ENCODE measurements at places on chromosomes 2 and 18. TPM values are rescaled to one million over a fixed set of nuclear protein-coding genes. Genes with fewer than 3 reads are reported as not detected.

The TUBB8B gene
- not detected for total RNA-seq

DNA sequence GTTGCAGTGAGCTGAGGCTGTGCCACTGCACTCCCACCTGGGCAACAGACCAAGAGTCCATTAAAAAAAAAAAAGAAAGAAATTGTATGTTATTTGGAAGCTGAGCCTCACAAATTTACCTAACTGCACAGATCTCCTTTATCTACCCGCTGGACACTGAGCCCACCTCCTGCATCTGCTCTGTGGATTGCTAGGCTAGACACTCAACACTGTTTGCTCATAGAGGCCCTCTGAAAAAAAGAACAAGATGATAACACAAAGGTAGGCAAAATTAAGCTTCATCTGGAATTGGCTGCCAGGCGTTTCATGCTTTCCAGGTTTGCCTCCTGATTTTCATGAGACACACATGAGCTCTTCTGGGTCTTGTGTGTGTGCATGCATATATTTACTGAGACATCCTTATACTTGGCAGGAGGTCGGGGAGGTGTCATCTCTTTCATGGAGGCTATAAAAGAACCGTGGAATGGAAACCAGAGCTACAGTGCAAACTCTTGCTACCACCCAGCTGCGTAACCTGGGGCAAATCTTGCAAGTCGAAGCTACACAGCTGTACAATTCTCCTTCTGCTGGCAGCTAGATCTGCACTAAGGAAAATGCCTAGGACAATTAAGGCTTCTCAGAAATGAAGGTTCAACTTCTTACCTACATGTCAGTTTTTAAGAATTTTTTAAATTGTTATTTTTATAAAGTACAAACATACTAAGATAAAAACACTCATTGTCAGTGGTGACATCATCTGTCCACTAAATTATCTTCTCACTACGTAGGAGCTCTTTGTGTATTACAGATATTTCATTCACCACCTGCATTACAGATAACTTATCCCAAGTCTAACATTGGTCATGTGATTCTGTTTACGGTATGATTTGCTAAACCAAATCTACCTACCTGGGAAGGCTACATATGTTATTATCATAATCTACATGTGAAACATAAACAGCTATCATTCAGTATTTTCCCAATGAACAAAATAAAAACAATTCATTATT lies 63.1 kb downstream of the CABYR start:
- no peaks in the 10 kb centered on the region for H3K4me1 ChIP-seq
- no peak overlapping the region for H3K4me3 ChIP-seq
- no peak for DNase-seq
- H3K36me3 ChIP-seq: no peaks in the 10 kb centered on the region
- H3K27ac ChIP-seq: no peak overlapping the region

GRCh38 chr2:68057658-68058396 lies 5.0 kb downstream of the C1D start:
- no peak for DNase-seq
- peaks cover 2% of the 10 kb centered on the region for H3K4me1 ChIP-seq
- H3K27ac ChIP-seq: no peak overlapping the region
- no peak overlapping the region for H3K4me3 ChIP-seq

GRCh38 chr2:3779496-3780049 lies 76.2 kb downstream of the DCDC2C start:
- H3K4me1 ChIP-seq: no peaks in the 10 kb centered on the region
- H3K27ac ChIP-seq: no peak overlapping the region
- H3K4me3 ChIP-seq: no peak overlapping the region
- no peaks in the 10 kb centered on the region for H3K36me3 ChIP-seq
- DNase-seq: no peak

The CAD gene
- total RNA-seq: 63.4 TPM

- no peak overlapping the region for H3K27ac ChIP-seq
- peaks cover 5% of the 10 kb centered on the region for H3K4me1 ChIP-seq
- no peak overlapping the region for H3K4me3 ChIP-seq
- DNase-seq: no peak
- no peaks in the 10 kb centered on the region for H3K27me3 ChIP-seq
Measured at GRCh38 chr2:212147921-212148513, 390.6 kb downstream of the ERBB4 start.

The PAX8 gene
- 0.11 TPM for total RNA-seq
